ENCODE measurements at places on chromosomes 16 and 17.
A peak's percentile ranks its signal among the peaks of the same experiment; 100 is the strongest.

DNA sequence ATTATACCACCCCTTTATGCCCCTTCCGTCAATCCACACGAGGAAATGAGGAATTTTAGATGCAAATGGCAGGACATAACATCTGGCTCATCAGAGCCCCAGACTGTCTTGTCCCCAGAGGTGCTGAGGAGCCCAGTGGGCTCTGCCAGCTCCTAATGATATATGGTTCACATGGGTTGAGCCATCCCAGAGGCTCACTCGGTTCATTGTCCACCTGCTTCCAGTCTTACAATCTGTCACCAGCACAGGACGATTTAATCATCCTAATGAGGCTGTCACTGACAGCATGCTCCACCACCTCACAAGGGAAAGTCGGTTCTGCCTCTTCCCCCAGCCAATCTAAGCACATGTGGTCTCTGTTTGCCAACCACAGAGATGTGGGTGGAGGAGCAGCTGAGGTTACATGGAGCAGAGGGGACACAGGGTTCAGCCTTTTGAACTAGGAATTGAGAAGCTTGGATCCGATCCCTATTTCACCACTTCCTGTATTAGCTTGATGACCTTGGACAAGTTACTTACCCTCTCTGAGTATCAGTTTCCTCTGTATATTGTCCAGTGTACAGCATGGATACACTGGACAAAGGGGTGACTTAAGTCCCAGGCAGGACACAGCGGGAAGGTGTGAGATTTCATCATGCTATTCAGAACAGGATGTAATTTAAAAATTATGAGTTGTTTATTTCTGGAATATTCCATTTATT lies 27.0 kb upstream of the DHX8 start:
- DNase-seq = no peak

DNA sequence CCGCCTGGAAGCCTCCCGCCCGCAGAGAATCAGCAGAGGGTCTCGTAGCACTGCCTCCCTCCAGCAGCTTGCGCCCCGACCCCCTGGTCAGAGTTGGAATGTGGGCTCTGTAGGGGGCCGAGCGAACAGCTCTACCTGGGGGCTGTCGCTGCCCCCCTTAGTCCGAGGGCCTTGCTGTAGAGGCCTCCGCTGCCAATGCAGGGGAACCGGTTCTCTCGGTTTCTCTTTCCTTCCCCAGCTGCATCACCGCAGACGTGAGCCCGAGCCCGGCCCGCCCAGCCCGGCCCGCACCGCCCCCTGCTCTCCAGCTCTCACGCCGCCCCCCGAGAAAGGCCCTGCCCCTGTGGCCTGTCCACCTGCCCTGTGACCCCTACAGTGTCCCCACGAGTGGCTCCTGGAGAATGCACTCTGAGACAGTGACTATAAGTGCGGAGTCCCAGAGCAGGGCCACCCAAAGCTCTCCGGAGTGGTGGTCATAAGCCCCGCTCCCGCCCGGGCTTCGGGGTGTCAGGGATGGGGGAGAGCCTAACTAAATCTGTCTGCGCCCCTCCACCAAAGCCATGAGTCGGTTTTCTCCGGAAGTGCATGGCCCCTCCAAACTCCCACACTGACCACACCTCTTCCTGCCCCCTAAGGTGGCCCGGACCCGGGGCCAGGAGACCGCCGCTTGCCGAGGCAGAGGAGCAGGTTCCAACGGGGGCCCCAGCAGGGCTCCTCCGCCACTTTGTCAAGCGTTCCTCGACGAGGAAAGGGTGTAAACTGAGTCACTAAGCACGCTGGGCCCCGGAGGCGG lies 1.7 kb downstream of the ARHGAP27 start:
- DNase-seq = no peak

DNA sequence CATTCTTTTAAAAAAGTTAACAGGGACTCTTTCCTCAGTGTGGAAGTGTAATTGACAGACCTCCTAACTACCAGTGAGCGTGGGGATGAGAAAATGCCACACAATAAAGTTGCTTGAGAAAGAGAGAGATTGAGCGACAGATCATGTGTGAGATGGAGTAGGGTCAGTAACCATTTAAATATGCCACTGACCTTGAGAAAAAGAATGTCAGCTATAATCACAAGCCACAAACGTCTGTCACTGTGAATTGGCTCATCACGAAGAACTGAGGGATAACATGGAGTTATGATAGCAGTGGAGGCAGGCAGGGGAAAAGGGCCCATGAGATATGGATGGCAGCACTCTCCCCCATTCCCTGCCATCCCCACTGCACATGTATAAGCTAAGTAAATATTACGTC lies 253.9 kb downstream of the SLC39A11 start:
- no peak for DNase-seq

- DNase-seq = no peak
Measured at GRCh38 chr17:32695864-32696263, 181.1 kb downstream of the MYO1D start.

DNA sequence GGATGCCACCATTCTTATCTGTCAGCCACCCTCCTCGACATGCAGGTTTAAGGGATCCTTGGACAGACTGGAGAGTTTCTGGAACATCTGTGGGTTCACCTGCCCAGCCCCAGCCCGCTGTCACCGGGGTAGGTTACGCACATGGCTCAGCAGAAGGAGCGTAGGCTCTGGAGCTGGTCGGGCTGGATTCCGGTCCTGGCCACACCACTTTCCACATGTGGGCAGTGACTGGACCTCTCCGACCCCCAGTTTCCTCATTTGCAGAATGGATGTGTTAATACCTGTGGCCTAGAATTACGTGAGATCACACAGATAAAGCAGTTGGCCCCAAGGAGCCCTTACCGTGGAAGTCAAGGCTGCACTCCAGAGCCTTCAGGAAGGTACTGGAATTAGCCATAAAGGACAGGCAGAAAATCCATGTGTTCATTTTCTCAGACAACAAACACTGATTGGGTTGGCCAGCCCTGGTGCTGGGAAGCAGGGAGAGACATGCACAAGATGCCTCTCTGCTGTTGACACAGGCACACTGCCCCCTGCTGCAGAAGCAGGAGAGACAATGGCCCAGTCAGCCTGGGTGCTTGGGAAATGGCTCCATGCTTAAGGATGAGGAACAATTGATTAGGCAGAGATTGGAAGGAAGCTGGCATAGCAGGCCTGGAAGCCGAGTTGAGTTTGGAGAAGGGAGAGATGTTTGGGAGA lies 58.8 kb downstream of the SF3B3 start:
- DNase-seq = no peak

GRCh38 chr17:8080799-8081219 lies 6.7 kb downstream of the ALOX12B start:
- no peak for DNase-seq

DNA sequence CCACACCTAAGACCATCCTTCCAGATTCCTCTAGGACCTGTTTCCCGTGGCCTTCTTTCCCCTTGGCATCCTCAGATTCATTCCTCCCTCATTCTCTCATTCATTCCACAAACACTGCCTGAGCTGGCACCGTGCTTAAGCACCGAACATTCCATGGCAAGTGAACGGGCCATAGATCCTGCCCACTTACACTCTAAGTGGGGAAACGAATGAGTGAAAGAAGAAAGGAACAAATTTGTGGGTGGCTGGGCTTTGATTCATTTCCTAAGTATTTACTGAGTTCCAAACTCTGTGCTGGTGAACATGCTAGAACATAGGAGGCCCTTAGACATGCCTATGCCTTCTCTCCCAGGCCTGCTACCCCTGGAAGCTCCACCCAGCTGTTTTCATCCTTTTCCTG lies 30.0 kb downstream of the SRCIN1 start:
- peak; percentile 18 for DNase-seq

DNA sequence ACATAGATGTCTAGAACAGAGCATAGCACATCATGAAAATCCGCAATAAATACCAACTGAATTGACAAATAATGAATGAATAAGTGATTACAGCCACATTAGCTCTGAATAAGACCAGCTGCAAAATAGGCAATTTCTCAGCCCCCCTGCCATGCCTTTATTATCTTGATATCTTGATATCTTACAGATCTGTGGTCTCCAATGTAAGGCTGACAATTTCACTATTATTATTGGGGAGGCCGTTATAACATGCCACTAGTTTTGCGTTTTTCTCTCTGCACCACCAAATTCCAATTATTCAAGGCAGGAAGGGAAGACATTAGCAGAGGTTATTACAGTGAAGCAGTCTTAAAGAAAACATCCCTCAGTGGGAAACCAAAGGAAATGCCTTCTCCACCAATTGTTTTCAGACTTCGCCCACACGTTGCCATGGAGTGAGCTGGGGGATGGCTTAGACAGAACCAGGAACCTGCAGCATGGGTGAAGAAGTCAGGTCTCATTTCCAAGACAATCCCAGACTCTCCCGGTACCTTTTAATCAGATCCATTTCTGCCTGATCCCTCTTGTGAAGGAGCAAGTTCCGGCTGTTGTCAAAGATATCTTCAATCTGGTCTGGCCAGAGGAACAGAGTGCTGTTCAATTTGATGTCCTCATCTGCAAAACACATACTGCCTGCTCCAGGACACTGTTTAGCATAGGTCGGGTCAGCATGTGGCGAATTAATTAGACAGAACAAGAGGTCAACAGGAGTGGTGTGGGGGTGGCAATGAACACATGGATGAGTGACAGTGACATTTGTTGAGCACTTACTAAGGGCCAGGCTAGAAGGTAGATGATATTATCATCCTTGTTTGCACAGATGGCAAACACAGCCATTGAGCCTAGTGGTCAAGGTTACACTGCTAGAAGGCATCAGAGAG lies 46.4 kb downstream of the DNAH3 start:
- DNase-seq = peak; percentile 44

- DNase-seq = peak; percentile 53
Measured at GRCh38 chr17:59431601-59432000, 100.1 kb downstream of the YPEL2 start.

- peak; percentile 91 for DNase-seq
Measured at GRCh38 chr17:57889892-57890856, 40.3 kb upstream of the MRPS23 start.

GRCh38 chr16:83742124-83742899 lies 65.5 kb upstream of the HSBP1 start:
- DNase-seq = no peak

DNA sequence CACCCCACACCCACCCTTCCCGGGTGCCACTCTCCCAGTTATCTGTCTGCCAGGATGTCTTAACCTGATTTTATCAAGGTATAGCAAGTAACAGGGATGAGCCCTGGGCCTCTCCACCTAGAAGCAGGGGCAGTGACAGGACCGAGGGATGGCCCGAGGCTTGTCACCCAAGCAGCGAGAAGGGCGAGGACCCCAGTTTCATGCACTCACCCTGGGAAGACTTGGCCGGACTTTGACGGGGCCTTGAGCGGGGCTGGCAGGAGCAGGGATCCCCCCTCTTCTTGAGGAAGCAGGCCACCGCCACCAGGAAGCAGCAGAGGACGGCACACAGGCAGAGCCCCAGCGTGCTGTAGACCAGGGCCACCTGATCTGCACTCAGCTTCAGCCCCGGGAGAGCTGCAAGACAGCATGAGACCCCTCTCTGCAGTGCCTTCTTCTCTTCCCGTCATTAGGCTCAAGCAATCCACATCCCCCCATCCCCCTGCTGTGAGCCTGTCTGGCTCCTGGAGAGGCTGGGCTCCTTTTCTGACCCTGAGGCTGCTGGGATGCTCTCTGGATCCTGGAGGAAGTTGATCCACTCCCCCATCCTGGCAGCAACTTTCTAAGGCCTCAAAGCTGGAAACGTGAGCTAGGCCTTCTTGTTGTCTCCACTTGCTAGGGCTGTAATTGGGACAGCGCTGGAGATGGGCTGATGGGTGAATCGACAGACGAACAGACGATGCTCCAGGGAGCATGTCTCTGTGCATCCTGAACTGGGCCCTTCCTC lies 31.6 kb downstream of the TNFRSF13B start:
- DNase-seq = no peak

DNA sequence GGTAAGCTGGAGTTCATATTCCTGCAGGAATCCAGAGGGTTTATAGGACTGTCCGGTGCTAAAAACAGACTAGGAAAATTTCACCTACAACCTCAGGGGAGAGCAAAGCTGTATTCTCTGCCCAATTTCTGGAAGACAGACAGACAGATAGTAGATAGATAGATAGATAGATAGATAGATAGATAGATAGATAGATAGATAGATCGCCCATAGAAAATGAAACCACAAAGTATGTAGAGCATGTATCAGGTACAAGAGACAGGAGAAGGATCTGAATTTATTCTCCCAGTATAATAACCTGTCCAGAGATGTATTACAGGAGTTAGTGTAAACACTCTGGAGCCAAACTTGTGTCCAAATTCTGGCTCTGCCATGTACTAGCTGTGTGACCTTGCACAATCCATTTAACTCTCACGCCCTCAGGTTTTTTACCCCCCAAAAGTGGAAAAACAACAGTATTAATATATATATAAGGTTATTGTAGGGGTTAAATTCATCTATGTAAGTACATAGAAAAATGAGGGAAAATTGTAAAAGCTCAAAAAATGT lies 2.1 kb upstream of the ABCA6 start:
- DNase-seq = no peak

- no peak for DNase-seq
Measured at GRCh38 chr16:88529596-88529995, 40.6 kb upstream of the ZC3H18 start.

- DNase-seq = no peak
Measured at GRCh38 chr17:72765368-72766153, 326.9 kb downstream of the SLC39A11 start.

GRCh38 chr16:66774981-66775380 lies 23.6 kb upstream of the DYNC1LI2 start:
- peak; percentile 39 for DNase-seq

- DNase-seq = peak; percentile 11
Measured at GRCh38 chr17:15092762-15093161, 172.4 kb downstream of the PMP22 start.

DNA sequence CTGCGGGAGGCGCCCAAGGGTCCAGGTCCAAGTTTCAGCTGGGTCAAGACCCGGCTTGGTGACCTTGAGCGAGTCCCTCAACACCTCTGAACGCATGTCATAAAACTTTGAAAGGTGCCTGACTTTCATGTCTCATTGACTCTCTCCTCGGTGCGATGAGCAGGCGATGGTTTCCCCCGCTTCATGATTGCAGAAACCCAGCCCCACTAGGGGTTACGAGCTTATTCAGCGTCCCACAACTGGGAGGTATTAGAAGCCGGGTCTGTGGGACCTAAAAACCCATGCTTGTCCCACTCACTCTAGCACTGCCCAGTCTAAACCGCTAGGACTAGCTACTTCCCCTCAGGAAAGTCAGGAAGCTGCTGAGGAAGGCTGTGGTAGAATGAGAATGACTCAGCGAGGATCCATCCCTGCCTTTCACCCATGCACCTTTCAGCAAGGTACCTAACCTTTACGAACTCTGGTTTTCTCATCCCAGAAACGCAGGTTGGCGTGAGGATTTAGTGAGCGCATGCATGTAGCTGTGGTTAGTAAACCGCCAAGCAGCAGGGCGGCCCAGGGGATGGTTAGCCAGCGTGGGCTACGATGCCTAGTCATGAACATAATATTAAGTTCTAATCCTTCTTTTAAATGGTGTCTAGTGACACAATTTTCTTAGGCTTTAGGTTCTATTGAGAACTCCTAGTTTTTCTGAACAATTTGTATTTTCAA lies 26.2 kb upstream of the RFFL start:
- DNase-seq = no peak

- peak; percentile 72 for DNase-seq
Measured at GRCh38 chr17:43907425-43907981, at the start of gene MPP2. Gene MPP2, minus strand, starts transcription at chr17:43907536. Its CDS starts 3,076 bp downstream, at chr17:43904460.

Data from fibroblast of the aortic adventitia (primary cell).